Activated CD4-positive, alpha-beta T cell treated with anti-CD3 and anti-CD28 coated beads, Interleukin-2, amount 50 U/mL, for 48 hours (primary cell): ENCODE measurements at places on chromosomes 2 and 18.

DNA sequence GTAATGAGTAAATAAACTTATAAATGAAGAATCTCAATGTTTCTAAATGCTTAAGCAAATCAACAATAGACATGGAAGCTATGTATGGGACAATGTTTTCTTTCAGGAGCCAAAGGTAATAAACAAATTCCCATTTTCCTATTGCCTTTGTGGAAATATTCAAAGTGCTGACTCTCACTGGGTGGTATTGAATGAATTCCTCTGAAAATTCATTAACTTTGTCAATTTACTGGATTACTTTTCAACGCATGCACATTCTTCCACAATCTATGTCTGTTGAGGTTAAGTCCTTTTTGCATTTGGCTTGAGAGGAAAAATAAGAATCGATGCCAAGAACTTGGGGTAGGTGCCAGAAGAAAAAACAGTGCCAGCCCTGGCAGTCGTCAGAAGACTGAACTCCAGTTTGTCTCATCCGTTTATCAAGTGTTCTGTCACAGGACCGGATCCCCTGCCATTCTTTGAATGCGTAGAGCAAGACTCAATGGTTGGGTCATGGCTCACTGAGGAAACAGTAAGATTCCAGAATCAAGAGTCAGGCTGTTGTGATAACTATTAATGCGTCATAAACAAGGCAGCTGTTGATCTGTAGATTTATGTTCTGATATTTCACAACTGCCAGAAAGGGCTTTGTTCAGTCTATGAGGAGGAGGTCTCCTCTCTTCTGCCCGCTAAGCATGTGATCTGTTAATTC, 133.3 kb downstream of the GFPT1 start:
- no peak for DNase-seq

DNA sequence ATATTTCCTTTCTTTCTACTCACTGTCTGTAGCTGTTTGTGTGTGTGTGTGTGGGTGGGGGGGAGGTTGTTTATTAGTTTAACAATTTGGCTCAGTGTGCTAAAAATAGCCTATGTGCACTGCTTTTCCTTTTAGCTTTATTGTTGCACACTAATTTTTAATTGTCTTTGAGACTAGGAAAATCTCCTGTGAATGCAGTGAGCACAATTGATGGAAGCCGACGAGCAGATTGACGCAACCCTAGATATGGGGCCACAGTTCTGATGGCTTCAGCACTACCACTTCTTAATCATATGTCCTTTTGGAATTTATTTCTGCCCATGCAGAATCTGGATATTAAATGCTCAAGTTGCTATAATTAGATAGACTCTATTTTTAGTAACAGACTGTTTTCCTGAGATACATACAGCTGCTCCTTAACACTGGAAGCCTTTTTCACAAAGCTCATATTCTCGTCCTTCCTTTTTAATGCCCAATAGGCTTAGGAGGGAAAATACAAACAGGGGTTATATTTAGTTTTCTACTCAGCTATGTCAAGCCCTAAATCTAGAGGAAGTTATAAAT, 109.1 kb downstream of the IRS1 start:
- DNase-seq = no peak

GRCh38 chr2:79619976-79620375, 107.1 kb downstream of the CTNNA2 start:
- no peak for DNase-seq

DNA sequence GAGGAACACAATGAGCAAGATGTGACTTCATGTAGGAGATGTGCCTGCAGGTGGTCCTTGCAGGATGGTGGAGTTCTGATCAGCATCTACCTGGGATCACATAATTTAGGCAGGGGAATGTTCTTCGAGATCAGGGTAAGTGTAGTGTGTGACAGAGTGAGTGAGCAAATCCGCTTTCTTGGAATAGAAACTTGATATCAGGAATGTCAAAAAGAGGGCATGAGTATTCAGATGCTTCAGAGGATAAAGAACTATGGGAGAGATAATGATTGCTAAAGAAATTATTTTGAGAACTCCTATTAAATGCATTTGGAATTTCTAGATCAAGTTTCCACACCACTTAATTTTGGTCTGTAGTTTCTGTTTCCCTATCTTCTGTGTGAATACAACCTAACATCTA, 463.6 kb upstream of the SLC14A2 start:
- DNase-seq = no peak

DNA sequence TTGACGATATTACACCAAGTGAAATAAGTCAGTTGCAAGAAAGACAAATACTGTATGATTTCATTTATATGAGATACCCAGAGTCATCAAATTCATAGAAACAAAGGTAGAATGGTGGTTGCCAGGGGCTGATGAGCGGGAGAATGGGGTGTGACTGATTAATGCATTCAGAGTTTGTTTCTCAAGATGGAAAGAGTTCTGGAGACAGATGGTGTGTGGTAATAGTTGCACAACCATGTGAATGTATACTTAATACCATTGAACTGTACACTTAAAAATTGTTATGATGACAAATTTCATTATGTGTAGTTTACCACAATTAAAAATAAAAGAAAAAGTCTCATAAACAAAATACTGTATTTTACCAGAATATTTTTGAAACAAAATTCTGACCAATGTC, 117.3 kb downstream of the PIGN start:
- no peak for DNase-seq

- DNase-seq = no peak
Measured at GRCh38 chr2:16817305-16818202, 151.9 kb upstream of the CYRIA start.

DNA sequence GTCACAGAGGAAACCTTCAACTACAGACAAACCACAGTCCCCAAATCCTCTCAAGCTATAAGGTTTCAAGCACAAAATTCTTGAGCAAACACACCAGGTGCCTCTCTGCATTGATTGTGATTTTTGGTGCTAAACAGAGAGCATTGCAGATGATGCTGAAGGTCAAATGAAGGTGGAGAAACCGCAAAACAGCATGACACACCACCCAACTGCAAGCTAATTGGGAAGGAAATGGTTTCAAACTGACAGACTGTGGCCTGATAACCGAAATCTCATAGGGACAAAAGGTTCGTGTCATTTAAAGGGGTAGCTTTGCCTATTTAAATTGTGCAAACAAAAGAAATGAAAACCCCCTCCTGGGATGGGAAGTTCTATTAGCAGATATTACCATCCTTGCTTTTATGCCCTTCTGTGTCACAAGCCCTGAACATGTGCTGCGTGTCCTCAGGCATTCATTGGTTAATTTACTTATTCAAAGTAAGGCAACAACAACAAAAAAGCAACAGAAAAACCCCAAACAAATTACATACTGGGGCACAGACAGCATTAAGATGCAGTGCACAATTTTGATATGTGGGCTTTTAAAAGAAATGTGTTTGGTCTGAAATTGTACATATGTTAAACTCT, 154.9 kb downstream of the AQP4 start:
- DNase-seq = no peak

DNA sequence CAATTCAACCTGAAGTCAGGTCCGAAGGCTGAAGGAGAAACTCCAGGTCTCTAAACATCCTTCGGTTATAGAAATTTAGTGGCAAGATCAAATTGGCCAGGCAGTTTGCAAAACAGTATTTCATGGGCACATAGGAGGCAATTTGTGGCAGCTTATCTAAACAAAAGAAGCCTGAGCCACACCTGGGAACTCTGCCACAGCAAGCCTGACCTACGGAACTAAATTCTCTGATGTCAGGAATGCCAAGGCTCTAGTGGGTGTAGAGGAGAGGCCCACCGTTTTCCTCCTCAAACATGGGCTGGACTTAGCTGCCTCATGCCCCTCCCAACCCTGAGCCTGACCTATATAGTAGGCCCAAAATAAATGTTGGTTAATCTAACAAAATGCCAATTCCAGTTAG, 16.0 kb downstream of the SATB2 start:
- DNase-seq = no peak

DNA sequence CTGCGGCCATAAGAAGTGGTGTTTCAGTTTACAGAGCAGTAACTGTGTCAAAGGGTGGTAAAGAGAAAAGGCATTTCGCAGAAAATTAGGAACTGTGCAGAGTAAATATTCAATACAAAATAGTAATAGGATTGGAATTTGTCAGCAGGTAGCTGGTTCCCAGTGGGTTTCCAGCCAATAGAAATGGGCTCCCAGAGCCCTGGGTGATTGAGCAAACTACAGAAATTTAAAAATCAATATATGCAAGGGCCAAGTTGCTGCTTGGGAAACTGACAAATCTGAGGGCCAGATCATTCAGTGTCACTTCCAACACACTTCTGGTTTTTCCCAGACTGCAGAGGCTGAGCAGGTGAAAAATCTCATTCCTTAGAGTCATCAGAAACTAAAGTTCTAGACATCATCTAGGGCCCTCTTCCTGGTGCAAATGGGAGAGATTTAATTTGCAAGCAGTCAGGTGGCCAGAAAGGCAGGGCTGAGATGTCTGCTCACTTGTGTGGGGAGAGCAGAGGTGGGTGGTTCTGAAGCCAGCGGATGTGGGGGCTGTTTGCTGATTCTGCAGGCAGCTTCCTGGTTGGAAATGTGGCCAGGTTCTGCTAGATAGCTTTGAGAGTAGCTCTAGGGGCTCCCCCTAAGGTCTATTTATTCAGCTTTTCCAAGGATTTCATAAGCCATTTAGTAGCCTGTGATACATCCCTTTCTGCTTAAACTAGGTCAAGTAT, 182.4 kb downstream of the NCK2 start:
- DNase-seq = peak; percentile 45

GRCh38 chr2:112690853-112691401, 29.9 kb upstream of the NT5DC4 start:
- DNase-seq = peak; percentile 73

DNA sequence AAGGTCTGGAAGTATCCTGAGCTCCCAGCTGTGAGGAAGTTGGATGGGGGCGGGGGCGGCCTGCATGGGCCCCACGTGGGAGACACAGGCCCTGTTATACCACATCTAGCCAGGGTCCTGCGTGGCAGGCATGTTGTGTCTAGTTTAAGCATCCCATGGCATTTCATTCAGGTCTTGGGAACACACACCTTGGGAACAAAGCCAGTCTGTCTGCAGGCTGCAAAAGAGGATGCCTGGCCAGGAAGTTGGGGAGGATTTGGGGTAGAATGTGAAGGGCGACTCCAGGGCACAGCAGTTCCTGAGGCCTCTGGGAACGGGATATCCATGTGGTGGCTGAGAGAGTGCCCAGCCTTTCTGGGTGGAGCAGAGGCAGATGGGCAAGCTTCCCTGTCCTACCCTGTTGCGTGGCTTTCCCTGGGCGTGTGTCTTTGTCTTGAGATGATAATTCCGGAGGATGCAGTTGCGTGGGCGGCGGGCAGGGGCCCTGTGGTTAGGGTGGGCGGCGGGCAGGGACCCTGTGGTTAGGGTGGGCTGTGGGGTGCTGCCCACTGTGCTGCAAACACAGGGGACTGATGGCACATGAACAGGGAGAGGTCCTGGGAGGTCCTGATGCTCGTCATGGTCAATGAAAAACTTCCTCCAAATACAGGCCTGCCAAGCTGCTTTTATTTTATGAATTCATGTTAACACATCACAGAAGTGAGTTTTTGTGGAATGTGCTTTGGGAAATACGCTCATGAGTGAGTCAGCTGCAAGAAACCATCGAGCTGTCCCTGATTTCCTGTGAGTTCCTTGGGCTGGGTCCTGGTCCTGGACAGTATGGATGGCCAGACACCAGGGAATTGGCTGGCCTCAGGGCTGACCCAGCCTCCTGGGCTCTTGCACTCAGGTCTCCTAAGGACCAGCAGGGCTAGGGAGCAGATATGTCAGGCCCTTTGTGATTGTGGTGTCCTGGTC, 90.0 kb upstream of the HS6ST1 start:
- no peak for DNase-seq

- no peak for DNase-seq
Measured at GRCh38 chr2:18325118-18325517, 235.3 kb downstream of the RDH14 start.

DNA sequence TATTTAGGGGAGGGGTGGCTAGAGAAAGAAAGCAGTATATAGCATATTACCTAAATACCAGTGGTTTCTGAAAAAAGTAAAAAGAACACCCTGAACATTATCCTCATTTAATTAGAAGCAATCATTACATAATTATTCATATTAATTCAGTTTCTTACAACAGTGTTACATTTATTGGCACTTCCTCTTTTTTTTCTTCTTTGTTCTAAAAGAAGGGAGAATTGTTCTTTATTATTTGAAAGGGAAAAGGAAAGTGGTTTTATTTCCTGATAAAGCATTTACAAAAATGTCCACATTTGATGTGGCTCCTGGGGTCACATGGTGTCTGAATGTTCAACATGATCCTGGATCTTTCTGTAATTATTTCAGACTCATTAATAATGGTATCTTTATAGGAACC, 254.9 kb upstream of the ZEB2 start:
- no peak for DNase-seq

- no peak for DNase-seq
Measured at GRCh38 chr2:159044804-159045286, 76.4 kb downstream of the TANC1 start.

DNA sequence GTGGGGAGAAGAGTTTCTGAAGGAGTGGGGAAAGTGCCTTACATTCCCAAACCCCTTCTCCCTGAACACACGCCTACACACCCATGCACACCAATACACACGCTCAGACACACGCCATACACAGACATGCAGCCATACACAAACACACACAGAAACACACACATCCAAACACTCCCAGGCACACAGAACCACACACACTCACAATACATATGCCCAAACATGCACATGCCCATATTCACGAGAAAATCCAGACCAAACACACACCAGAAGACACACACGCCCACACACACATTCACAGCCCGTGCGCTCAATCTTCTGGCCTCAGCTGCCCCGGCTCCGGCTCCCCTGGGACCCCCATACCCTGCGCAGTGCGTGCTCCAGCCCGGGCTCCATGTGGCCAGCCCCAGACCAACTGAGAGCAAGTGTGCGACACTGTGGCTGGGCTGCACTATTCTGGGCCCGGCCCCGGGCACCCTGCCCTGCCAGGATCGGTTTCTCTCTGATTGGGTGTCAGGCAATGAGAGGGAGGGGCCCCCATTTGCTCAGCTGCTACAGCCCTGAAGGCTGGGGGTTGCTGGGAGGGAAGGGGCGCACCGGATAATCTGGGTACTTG, at the start of gene PRKAG3:
PRKAG3 (minus strand) TSS at position 426 of the 613 bp plus-strand sequence.
- DNase-seq = no peak

- DNase-seq = no peak
Measured at GRCh38 chr2:205738117-205738968, 56.0 kb downstream of the NRP2 start.

DNA sequence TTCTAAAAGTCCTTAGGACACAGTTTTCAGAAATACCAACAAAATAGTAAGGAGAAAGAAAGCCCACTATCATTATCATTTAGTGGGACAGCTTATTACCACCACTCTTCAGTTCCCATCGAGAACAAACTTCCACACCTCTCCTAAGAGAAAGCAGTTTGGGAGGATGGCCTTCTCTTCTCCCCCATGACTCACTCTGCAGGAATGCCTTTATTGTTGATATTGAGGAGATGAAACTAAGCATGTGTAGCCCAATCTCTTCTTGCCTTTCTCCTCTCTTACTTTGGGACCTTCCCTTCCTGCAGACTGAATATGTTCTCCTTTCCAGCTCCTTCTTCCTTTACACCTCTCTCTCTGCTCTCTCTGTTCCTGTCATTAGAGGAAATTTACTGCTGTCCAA, 30.0 kb upstream of the ERMN start:
- DNase-seq = no peak

GRCh38 chr2:238370094-238370822, 49.9 kb downstream of the TRAF3IP1 start:
- DNase-seq = no peak
